Hepatic stellate cell (primary cell): ENCODE measurements at places on chromosomes 1 and 21.

DNA sequence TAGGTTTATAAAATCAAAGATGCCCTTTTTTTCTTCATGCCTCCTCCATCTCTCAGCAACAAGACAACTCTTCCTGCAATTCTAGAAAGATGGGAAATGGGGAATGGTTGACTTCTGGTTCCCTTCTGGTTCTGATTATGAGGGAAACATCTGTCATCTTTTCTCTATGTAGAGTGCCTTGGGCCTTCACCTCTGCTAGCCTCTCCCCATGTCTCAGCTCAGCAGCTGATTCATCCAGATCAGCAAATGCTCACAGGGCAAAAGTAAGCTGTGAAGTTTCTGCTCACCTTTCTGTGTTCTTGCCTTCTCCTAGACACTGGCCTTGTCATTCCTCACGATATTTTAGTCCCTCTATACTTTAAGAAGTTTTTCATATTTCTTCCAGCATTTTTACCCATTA, 17.8 kb upstream of the BECN2 start:
- no peak for DNase-seq

GRCh38 chr1:156451505-156452160, 48.9 kb downstream of the MEF2D start:
- DNase-seq: no peak

- no peak for DNase-seq
Measured at GRCh38 chr1:176199707-176200106, 7.4 kb downstream of the COP1 start.

DNA sequence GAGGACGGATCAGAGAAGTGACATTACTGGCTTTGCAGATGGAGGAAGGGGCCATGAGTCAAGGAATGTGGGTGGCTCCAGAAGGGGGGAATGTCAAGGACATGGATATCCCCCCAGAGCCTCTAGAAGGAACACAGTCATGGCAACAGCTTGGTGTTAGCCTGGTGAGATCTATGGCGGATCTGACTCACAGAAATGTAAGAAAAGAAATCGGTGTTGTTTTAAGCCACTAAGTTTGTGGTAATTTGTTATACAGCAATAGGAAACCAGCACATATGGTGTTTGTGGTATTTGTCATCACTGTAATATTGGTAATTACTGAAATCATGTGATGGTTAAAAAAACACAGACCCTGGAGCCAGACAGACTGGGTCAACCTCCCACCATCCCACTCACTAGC, 236.2 kb downstream of the SETD4 start:
- no peak for DNase-seq

- DNase-seq: no peak
Measured at GRCh38 chr1:20210736-20211460, 24.6 kb upstream of the PLA2G2C start.

GRCh38 chr1:171935086-171935485, 93.8 kb downstream of the DNM3 start:
- no peak for DNase-seq

DNA sequence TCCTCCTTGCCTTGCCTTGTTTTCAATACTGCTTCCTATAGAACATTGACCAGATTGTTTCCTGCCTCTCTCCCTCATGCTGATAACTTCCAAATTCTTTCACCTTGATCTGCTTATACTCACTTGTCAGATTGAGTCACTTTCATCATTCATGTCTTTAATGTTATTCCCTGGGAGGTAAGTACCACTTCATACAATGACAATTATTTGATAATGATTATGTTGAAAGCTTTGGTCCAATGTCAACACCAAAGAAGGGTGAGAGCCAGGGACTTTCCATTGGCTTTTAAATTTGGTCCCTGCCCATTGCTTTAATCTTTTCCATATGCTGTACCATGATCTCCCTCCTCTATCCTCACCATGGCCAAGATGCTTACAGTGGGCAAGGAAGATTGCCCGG, 137.4 kb downstream of the SYT2 start:
- DNase-seq: no peak

DNA sequence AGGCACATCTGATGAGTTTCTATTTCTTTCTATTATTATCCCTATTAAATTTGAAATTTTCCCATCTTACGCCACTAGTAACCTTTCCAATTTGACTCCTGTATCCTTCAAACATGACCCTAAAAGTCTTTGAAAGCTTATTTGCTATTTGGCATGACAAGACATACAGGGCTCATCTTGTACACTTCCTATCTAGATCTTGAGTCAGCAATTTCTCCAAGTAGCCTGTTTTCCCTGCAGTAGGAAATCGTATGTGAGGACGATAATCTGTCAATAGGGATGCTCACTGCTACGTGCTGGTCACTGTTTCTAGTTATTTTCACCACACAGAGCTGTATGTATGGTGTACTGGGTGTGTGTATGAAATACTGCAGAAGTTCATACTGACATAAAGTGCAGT, 142.7 kb downstream of the CDC42BPA start:
- DNase-seq: no peak

GRCh38 chr1:201551877-201552731, 13.2 kb downstream of the NAV1 start:
- peak; percentile 66 for DNase-seq

DNA sequence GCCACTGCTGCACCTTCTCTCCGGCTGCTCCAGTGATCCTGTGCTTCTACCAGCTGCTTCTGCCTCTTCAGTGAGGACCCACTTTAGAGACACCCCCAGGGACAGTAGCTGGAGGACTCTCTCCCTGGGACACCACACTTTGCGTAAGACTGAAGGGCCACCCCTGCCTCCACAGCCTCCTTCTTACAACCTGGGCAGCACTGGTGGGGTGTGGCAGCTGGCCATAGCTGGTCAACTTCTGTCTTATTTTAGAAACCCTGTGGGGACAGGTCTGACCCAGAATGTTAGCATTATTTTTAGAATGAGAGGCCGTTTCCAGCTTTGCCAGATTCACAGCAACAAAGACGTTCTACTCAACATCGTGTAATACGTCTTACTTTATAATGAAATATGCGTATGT, 1.1 kb upstream of the KRTAP10-9 start:
- DNase-seq: no peak

GRCh38 chr1:229792012-229792975, 166.2 kb downstream of the URB2 start:
- no peak for DNase-seq
